Stimulated activated CD4-positive, alpha-beta T cell treated with anti-CD3 and anti-CD28 coated beads, Interleukin-4, amount 100 ng/mL, for 24 hours (primary cell): ENCODE measurements at places on chromosomes 12 and 14.
A peak's percentile ranks its signal among the peaks of the same experiment; 100 is the strongest.

- DNase-seq = no peak
These were observed 12.1 kb downstream of the CLEC14A start for GRCh38 chr14:38243696-38244240.

DNA sequence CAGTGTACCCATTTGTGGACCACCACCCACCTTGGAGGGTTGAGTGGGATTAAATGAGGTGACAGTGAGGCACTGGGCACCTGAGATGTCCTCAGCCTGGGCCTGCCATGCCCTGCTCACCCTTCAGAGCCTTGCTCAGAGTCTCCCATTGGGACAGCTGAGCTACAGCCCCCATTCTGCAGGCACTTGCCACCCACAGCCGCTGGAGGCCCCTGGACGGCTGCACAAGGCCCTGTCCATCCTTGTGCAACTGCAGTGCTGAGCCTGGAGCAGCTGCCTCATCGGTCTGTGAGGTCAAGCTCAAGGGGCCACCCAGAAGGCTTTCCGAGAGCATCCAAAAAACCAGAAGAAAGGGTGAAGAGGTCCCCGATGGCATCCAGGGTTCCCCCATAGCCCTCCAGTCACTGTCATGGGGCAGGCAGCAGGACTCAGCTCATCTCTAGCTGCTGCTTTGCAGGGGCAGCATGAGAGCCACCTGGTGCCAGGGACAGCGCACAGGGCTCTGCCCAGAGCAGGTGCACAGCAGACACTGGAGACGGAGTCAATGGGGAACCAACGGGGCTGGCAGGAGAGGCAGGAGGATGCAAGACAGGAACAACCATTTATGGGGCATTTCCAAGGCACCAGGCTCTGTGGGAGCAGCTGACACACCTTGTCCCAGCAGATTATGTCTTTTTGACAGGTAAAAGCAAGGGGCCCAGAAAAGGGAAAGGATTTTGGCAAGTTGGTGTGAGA is 84.6 kb downstream of the ARL6IP4 start:
- DNase-seq = no peak

- no peak for DNase-seq
These were observed 35.5 kb downstream of the CPSF6 start for GRCh38 chr12:69274861-69275260.

DNA sequence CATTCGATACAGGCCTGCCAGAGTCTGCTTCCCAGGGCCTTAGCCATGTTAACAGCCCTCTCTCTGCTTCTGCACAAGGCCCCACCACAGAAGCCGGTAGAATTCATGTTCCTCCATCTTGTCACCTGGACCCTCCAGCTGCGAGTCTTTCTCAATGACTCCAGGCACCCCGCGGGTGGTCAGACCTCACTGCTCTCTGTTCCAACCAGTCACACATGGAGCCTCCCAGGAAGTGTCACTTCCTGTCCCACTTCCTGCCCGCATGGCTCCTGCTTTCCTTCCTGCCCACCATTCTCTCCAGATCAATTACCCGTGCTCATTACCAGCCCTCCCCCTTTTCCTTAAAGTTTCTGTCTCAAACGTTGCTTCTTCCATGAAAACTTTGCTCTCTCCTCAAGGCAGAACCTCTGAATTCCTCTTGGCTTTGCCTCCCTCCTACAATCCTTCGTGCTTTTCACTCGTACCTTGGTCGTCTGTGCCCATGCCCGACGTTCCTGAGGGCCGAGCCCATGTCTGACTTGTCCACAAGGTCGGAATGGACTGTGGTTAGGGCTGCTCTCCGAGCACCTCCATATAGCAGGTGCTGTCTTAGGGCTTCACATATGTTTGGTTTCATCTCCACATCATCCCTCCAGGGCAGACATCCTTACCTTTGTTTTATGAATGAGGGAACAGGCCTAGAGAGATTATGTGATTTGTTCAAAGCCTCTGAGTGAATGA is 172.1 kb downstream of the TSPAN9 start:
- no peak for DNase-seq

DNA sequence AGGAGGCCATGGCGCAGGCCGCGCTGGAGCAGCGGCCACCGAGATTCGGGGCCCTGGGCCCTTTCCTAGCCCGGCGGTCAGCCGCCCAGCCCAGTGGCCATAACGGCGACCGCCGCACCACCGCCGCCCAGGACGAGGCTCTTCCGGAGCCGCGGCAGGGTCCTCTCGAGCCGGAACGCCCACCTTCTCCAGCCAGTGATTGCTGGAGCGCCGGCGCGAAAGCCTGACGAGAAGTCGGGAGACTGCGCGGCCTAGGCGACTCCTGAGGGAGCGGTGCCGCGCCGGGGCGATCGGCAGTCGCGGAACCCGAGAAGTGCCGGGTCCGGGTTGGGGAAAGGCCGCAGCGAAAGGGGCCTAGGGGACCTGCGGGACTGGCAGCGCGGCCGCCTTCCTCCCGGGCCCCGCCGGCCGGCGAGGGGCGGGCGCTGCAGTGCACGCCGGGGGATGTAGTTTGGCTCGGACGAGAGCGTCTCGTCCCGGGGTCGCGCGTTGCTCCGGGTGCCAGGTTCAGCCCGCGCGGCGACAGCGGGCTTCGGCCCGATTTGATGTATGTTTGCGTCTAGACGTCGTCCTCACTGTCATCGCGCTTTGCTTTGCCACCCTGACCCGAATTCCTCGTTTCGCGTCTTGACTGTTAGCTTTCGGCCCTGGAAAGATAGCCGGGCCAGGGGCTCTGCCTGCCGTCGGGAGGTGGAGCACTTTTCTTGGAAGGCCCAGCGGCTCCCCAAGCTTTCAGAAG is at the start of gene VTI1B:
TSS of gene VTI1B (minus strand) at position 153 of the 739 bp plus-strand sequence. CDS start at position 10, 143 bp downstream.
- peak; percentile 75 for DNase-seq

GRCh38 chr14:95208598-95208997 is 51.3 kb upstream of the DICER1 start:
- DNase-seq = no peak

- no peak for DNase-seq
These were observed 5.3 kb downstream of the COX16 start for GRCh38 chr14:70354204-70354603.

- no peak for DNase-seq
These were observed 17.9 kb downstream of the PROX2 start for GRCh38 chr14:74858022-74858421.
